ENCODE measurements at places on chromosomes 13 and 19.

- no peak for DNase-seq
Measured at GRCh38 chr13:30042891-30043630, 192.6 kb upstream of the UBL3 start.

GRCh38 chr13:29489650-29490560, 105.6 kb downstream of the SLC7A1 start:
- DNase-seq: no peak

DNA sequence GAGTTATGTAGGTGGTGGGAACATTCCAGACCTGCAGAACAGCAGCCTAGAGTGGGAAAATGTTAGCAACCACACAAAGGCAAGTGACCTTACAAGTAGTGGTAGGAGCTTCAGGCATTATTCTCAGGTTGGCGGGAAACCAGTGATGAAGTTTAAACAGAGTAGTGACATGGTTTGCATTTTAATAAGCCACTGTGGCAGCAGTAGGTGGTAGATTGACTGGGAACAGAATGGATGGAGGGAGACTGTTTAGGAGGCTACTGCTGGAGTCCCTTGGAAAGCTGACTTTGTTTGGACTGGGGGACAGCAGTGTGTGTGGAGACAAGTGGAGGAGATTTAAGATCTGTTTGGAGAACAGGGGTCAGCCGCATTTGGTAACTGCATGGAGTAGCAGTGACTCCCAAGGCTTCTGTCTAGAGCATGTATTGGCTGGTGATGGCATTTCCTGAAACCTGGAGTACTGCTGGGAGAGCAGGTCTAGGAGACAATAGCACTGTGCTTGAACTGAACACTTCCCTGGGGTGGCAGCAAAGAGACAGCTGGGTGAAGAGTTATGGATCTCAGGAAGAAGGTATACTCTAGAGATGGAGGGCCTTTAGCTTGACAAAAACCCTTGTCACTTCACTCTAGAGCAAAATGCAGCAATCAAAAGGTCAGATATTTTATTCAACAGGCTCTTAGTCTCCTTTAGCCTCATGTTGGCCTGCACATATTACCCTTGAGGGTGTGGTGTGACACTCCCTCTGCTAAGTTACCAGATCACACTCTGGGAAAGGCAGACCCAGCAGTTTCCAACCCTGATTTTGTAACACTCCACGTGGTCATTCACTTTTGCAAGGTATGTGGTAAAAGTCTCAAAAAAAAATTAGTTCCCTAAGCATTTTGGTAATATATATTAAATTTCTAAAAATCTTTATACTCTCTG, 70.3 kb downstream of the DHRS12 start:
- no peak for DNase-seq

GRCh38 chr13:110911880-110912279, 3.0 kb downstream of the ANKRD10 start:
- DNase-seq: no peak

GRCh38 chr13:66840621-66841020, 389.5 kb downstream of the PCDH9 start:
- no peak for DNase-seq

- DNase-seq: no peak
Measured at GRCh38 chr13:26993780-26994179, 177.8 kb downstream of the USP12 start.

- no peak for DNase-seq
Measured at GRCh38 chr19:8615024-8615423, 4.5 kb upstream of the ADAMTS10 start.

GRCh38 chr13:45120967-45121831, 889 bp downstream of the GTF2F2 start:
- DNase-seq: no peak

DNA sequence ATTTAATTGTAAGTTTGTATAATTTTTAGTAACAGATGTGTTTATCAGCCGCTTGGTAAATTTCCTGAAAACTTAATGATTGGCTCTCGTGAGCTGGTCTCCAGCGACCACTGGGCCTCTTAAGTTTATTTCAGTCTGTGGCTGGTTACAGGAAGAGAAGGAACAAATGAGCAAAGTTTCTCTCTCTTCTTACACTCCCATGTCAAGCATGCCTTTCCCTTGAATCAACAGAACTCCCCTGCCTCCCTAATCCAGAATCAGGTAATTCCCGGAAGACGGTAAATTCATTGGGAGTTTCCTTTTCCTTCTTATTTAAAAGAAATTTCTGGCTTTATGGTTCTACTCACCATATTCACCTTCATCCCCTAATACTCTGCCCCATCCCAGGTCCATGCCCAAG, 52.5 kb upstream of the POMP start:
- no peak for DNase-seq

GRCh38 chr19:38293281-38293680, 10.8 kb upstream of the C19orf33 start:
- DNase-seq: no peak

- no peak for DNase-seq
Measured at GRCh38 chr19:494171-495080, 1.9 kb upstream of the MADCAM1 start.

All from CD4-positive, alpha-beta T cell treated with Interleukin-15 for 4 hours (primary cell).